ENCODE measurements at places on chromosomes 5 and 9. TPM values are rescaled to one million over a fixed set of nuclear protein-coding genes. Genes with fewer than 3 reads are reported as not detected.

Gene PBX3
- total RNA-seq, result 27.4 TPM

Gene GRM6
- not detected for total RNA-seq

Gene PCDHGA3
- 7.5 TPM for total RNA-seq

Gene NMUR2
- not detected for total RNA-seq

Gene IFNA2
- not detected for total RNA-seq

Gene UCK1
- 31.3 TPM for total RNA-seq

Gene STXBP1
- 61.8 TPM for total RNA-seq

DNA sequence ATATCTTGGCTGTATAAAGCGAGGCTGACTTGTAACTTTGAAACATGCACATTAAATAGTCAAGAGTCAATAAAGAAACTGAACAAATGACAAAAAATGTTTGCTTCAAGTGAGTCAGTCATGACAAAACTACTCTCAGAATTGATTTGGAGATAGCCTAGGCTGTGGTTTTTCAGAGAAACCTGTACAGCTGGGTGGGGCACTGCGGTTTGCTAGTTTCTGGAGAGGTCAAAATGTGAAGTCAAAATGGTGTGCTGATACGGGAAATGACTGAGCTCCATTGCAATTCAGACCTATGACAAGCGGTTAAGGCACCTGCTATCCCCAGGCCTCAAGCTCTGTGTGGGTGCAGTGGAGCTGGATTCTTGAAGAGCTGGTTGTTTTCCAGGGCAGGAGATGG lies 10.3 kb upstream of the CD180 start:
- DNase-seq, result peak; percentile 33
- H3K4me1 ChIP-seq, result peaks cover 7% of the 10 kb centered on the region
- H3K36me3 ChIP-seq, result no peaks in the 10 kb centered on the region

GRCh38 chr9:34114436-34114835 lies 12.1 kb downstream of the DCAF12 start:
- no peak overlapping the region for H3K4me3 ChIP-seq
- DNase-seq, result no peak
- no peak overlapping the region for H3K27ac ChIP-seq
- peaks cover 15% of the 10 kb centered on the region for H3K36me3 ChIP-seq
- no peaks in the 10 kb centered on the region for H3K4me1 ChIP-seq

GRCh38 chr5:172315587-172316493 lies 32.3 kb upstream of the UBTD2 start:
- no peak overlapping the region for H3K4me3 ChIP-seq
- H3K4me1 ChIP-seq, result peaks cover 7% of the 10 kb centered on the region
- no peaks in the 10 kb centered on the region for H3K36me3 ChIP-seq

DNA sequence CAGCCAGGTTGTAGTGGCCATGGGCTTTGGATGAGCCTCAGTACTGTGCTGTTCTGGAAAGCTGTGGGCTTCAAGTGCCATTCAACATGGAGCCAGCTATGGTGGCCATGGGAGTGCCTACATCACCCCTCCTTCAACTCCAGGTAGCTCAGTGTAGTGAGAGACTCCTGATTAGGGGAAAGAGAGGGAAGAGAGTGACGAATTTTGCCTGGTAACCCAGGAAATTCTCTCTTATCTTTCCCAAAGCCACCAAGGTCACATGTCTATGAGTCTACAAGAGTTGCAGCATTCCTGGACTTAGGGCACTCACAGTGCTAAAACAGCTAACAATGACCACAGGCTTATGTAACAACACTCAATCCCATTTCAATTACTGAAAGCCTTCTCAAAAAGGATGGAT lies 81.7 kb upstream of the SPTLC1 start:
- H3K4me1 ChIP-seq, result peaks cover 3% of the 10 kb centered on the region
- H3K27me3 ChIP-seq, result no peaks in the 10 kb centered on the region
- no peaks in the 10 kb centered on the region for H3K36me3 ChIP-seq
- DNase-seq, result peak; percentile 76

DNA sequence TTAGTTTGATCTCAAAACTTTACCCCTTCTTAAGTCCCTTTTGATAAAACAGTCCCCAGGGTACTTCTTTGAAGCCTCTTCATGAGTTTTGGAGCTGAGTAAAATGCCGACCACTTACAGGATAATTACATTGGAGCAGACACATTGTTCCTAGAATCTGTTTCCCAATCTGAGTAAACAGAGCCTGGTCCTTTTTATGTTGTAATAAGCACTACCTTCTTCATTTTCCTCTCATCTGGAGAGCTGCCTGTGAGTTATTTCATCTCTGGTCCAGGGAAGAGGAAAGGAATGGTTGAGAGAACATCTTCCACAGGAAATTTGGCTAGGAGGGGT lies 26.3 kb upstream of the GALNT10 start:
- H3K4me1 ChIP-seq, result 0 out of 2 replicates have a peak, but pooled peaks cover 7% of the 10 kb centered on the region
- DNase-seq, result no peak
- H3K36me3 ChIP-seq, result no peaks in the 10 kb centered on the region
- H3K27ac ChIP-seq, result no peak overlapping the region
- peaks cover 16% of the 10 kb centered on the region for H3K27me3 ChIP-seq

- no peak for DNase-seq
- no peaks in the 10 kb centered on the region for H3K36me3 ChIP-seq
- H3K4me1 ChIP-seq, result 0 out of 2 replicates have a peak, but pooled peaks cover 5% of the 10 kb centered on the region
Observed at GRCh38 chr9:22449719-22450118, 3.1 kb downstream of the DMRTA1 start.

GRCh38 chr5:74945561-74946165 lies 79.5 kb upstream of the FAM169A start:
- H3K4me1 ChIP-seq, result peaks cover 22% of the 10 kb centered on the region
- H3K27ac ChIP-seq, result no peak overlapping the region
- no peak overlapping the region for H3K4me3 ChIP-seq
- DNase-seq, result no peak

DNA sequence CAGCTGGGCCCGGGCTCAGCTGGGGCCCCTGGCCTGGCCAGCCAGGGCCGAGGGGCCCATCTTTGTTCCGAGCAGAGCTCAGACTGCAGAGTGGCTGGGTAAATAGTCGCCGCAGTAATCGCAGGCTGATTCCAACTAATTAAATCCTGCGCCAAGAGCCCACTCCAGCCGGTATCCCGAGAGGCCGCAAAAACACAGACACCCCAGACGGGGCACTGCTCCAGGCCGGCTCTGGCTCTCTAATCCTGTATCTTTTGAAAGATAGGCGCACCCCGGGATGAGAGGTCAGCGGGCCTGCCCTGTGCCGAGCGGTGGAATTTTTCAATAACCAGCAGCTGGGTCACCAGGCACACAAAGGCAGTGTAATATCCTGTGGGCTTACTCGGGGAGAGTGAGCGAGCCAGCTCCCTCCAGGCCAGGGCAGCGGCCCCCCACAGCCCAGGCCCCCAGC lies 57.7 kb downstream of the LMX1B start:
- no peaks in the 10 kb centered on the region for H3K36me3 ChIP-seq
- H3K4me3 ChIP-seq, result no peak overlapping the region
- DNase-seq, result no peak

DNA sequence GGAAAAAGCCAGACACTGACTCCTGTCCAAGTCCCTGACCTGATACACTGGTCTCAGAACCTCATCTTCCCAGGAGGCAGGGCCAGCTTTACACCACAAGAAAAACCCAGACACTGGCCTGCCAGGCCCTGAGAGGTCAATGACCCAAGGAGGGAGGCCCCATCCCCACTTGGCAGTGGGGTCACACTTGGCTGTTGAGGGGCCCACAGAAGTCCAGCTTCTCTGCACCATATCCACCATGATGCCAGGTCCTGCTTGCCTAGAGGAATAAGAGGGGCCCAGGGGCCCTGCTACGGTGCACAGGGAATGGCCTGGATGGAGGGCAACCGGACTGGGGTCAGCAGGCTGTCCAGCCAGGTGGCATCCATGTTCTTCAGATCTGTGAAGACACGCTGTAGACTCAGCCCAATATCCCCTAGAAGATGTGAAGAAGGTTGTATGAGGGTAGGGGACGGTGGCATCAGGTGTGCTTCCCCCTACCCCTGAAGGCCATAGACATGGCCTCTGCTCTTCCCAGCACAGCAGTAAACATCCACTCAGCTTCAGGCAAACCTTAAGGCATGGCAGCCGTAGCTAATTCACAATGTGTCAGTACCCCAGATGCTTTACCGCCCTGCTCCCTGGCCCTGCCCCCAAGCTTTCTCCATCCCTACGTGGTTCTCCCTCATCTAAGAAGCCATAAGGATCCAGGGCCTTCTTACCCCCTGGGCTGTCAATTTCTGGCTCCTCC lies 6.7 kb downstream of the IRF1 start:
- H3K4me3 ChIP-seq, result no peak overlapping the region
- peaks cover 38% of the 10 kb centered on the region for H3K36me3 ChIP-seq
- no peak overlapping the region for H3K27ac ChIP-seq
- no peaks in the 10 kb centered on the region for H3K4me1 ChIP-seq
- no peak for DNase-seq
- no peaks in the 10 kb centered on the region for H3K27me3 ChIP-seq

- H3K4me1 ChIP-seq, result peaks cover 32% of the 10 kb centered on the region
- H3K4me3 ChIP-seq, result no peak overlapping the region
- no peaks in the 10 kb centered on the region for H3K27me3 ChIP-seq
- peak; percentile 74 for DNase-seq
- no peaks in the 10 kb centered on the region for H3K36me3 ChIP-seq
Observed at GRCh38 chr9:116589392-116590354, 97.4 kb upstream of the TRIM32 start.

GRCh38 chr5:126961702-126962101 lies 68.7 kb downstream of the MARCHF3 start:
- no peaks in the 10 kb centered on the region for H3K36me3 ChIP-seq
- H3K27me3 ChIP-seq, result no peaks in the 10 kb centered on the region
- peak; percentile 56 for DNase-seq
- H3K4me1 ChIP-seq, result peaks cover 11% of the 10 kb centered on the region
- no peak overlapping the region for H3K27ac ChIP-seq

- DNase-seq, result no peak
- no peaks in the 10 kb centered on the region for H3K4me1 ChIP-seq
- no peak overlapping the region for H3K27ac ChIP-seq
- no peaks in the 10 kb centered on the region for H3K27me3 ChIP-seq
Observed at GRCh38 chr9:133811471-133811870, 73.3 kb upstream of the SARDH start.

- DNase-seq, result no peak
- no peaks in the 10 kb centered on the region for H3K36me3 ChIP-seq
- no peak overlapping the region for H3K27ac ChIP-seq
- no peak overlapping the region for H3K4me3 ChIP-seq
Observed at GRCh38 chr5:136749016-136749415, 383.7 kb upstream of the TRPC7 start.

DNA sequence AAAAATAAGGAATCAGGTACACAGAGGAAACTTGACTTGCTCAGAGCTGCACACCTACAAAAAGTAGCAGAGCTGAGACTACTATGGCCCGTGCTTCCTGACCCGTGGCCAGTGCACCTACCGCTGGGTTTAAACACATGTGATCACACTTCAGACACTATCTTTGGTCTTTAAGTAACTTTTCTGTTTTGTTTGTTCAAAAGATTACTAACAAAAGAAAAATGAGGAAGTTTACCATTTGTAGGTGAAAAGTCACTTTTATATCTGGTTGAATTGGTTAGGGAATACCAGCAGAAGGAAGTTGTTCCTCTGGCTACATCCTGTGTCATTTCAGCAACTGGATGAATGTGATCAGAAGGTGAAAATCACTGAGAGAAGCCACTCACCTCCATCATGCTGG lies 6.5 kb upstream of the SYK start:
- H3K27me3 ChIP-seq, result peaks cover 2% of the 10 kb centered on the region
- no peak overlapping the region for H3K4me3 ChIP-seq
- H3K4me1 ChIP-seq, result no peaks in the 10 kb centered on the region
- H3K27ac ChIP-seq, result no peak overlapping the region
